ENCODE measurements at places on chromosomes 3 and 15.

- no peak for DNase-seq
Measured at GRCh38 chr3:156761007-156761406, 65.1 kb upstream of the LEKR1 start.

- no peak for DNase-seq
Measured at GRCh38 chr3:36227980-36228379, 152.3 kb upstream of the STAC start.

DNA sequence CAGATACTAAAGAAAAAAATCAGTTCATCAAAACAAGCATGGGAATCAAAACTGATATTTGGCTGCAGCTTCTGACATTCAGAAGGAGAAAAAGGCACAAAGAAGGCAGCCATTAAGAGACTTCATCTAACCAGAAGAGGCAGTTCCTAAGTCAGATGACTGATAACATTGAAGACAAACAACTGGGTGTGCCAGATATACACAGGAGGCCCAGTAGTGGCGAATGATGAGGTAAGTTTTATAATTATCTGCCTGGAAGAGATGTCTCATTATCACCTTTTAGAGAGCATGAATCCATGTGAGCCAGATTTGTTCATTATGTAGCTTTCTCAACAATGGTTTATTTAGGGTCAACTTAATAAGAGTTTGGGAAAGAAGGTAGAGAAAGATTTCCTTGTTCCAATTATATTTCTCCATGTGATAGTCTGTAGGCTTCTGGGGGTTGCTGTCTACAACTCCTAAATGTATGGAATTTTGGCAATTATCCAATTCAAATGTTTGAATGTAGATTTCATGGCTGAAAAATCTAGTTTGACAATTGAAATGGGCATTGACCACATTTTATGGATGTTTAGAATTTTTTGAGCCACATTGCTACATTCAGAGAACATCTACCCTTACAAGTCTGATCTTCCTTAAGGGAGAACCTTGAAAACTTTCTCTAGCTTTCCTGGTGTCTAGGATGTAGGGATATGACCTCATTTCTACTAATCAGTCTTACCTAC, 50.4 kb upstream of the RASGRF1 start:
- DNase-seq, result no peak

DNA sequence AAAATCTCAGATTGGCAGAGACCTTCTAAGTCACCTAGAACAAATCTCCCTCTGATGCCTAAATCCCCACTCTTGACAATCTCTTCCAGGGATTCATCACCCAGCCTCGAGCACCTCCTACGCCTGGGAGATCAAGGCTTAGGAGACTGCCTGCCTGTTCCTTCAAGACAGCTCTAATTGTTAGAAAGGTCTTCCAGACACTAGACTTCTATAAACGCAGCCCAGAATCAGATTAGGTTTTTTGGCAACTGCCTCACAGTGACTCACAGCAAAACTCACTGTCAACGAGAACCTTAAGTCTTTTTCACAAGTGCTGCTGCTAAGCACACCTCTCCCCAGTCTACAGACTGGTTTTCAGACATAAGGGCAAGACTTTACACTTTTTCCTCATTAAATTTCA, 23.1 kb downstream of the SRGAP3 start:
- DNase-seq, result no peak

DNA sequence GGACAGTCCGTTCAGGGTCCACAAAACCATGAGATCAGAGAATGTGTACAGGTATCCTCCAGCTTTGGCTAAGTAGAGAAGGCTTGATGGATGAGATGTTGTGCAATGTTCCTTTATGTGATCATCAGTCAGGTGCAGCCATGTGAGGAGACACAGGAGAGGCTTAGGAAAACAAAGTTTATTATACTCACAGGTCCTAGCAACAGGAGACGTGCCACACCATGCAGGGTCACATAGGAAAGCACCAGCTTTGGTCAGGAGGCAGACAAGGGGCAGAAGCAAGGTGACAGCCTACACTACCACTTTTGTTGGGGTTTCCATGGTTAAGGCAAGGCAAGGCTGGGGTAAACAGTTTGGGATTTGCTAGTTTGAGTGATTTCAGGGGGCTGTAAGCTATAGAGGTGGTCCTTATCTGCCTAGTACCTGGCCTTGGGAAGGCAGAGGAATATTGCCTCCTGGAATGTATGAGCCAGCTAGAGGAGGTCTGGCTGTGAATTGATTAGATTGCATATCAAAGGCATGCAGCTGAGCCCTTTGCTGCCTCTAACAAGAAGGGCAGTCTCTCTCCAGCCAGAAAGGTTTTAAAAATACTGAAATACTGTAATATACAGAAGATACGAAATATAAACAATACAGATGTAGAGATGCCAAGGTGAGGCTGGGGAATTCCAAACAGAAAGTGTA, 248.6 kb downstream of the RYR3 start:
- DNase-seq, result no peak

- DNase-seq, result no peak
Measured at GRCh38 chr15:32042269-32042972, 12.1 kb downstream of the CHRNA7 start.

DNA sequence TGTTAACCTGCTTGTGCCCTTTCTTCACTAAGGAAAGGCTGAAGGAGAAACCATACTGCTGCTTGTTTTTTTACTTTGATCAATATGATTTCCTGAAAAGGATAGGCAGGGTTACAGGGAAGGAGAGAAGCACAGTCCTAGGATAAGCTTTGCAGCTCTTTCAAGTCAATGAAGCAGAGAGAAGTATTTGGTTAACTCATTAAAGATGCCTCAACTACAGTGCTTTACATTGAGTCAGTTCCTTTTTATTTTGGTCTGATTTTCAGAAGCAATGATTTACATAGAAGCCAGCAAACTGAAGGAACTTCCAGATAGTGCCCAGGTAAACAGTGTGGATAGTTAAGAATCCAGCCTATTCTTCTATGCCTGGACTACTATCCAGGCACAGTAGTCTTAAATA, 64.8 kb downstream of the ARIH1 start:
- DNase-seq, result no peak

DNA sequence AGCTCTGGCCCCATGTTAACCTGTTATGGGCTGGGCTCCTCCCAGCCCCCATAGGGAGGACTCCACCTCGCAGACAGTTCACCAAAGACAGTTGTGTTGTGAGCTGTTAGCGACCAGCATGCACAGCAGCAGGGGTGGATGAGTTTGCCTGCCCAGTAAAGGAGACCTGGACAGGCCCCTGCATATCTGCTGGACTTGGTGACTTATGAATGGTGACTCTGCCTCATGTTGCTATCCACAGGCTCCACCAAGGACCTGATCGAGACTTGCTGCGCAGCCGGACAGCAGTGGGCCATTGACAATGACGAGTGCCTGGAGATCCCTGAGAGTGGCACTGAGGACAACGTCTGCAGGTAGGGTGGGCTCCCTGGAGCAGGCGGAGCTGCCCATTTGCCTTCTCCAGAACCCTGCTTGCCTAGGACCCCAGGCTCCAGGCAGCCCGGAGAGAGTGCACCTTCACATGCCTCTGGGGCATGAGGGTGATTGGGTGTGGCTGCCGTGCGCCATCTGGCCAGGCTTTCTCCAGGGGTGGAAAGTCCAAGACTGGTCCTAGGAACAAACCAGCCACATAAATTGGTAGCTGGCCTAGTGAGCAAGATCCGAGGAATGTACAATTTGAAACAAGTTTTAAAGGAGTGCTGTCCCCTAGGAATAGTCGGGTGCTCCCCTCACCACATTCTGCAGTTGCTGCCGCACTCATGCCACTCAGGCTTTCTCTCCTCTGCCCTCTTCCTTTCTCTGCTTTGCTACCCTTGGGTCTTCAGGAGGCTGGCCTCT, 59.1 kb downstream of the FBLN2 start:
- DNase-seq, result peak; percentile 35

GRCh38 chr3:40387895-40388254, 891 bp downstream of the ENTPD3 start:
- DNase-seq, result no peak
